NCI-H1048 (cell line): ENCODE measurements at places on chromosomes 1 and 21.

GRCh38 chr1:30356839-30357238 lies 366.5 kb downstream of the MATN1 start:
- no peak for DNase-seq

DNA sequence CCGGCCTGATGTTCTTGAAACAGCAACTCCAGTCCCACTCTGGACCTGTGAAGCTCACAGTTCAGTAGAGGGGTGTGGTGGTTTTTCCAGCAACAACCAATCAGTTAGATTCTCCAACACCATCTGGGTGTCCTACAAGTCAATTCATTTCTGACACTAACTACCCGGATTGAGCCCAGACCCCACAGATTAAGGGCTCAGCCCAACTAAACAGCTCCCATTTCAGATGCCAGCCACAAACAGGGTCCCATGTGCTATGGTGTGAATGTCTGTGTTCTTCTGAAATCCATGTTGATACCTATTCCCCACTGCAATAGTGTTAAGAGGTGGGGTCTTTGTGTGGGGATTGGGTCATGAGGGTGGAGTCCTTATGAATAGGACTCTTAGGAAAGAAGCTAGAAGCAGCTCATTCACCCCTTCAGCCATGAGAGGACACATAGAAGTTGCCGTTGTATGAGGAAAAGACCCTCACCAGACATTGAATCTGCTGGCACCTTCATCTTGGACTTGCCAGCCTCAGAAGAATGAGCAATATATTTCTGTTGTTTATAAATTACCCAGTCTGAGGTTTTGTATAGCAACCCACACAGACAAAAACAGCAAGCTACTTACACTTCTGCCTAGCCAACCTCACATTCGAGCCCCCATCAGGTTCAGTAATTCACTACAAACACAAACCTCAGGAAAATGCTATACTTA lies 53.6 kb downstream of the IRF2BP2 start:
- DNase-seq: no peak

DNA sequence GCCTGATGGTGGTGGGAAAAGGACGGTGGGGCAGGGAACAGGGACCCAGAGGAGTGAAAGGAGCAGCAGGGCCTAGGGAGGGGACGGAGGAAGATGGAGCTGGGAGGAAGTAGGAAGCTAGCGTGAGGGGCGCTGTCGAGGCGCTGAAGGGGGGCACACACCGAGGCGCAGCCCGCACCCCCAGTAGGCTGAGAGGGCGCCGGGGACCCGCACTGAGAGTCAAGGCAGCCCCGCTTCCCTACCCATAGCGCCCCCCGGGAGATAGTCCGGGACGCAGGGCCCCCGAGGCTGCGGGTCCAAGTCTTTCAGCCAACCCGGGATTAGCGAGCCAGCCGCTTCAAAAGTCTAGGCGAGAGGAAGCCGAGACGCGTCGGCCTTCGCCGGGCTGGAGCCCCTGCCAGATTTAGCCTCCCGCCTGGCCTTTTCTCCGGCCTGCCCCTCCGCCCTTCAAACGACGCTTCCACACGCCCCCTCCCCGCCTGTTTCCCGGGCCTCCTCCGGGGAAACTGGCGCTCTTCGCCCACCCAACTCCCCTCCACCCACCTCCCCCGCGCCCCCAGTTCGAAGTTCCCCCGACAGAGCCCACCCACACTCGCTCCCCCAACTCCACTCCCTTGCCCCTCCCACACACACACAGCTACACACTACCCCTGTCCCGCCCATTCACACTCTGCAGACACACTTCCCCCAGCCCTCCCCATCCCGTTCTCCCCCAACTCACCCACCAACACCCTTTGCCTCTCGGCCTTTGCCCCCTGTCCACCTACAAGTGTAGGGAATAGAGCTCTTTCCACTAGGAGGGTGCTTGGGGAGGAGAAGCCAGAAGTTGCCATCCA lies 7.8 kb upstream of the PROX1 start:
- DNase-seq: no peak

DNA sequence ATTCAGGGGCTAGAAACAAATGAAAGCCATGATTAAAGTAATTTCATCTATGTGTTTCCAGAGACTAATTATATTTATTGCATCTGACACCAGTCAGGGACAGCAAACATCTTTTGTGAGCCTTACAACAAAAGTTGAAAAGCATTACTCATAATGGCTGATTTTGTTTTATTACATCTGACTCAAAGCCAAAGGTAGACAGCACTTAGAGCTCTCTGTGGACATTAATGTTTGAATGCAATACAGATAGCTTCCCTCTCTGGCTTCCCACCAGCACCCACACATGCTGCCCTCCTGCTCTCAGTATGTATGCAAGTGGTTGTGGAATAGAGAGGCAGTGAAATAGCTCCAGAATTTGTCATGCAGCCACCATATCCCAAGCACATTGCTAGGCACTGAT lies 198.7 kb downstream of the SETD4 start:
- no peak for DNase-seq

- no peak for DNase-seq
Measured at GRCh38 chr1:199995096-199995685, 32.3 kb upstream of the NR5A2 start.

GRCh38 chr1:207965392-207966387 lies 54.8 kb upstream of the CD34 start:
- DNase-seq: no peak

DNA sequence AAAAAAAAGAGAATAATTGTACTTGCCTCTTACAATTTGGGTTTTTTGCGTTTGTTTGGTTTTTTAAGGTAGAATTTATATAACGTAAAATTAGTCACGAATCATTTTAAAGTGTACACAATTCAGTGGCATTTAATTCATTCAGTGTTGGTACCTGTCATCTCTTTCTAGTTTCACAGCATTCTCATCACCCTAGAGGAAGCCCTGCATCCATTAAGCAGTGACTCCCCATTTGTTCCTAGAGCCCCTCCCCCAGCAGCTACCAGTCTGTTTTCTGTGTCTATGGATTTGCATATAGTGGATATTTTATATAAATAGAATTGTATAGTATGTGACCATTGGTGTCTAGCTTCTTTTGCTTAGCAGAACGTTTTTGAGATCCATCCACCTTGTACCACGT lies 233.2 kb upstream of the FMN2 start:
- no peak for DNase-seq
